Sciatic nerve (tissue), 2 donors: ENCODE measurements at places on chromosomes 6 and 20. TPM values are rescaled to one million over a fixed set of nuclear protein-coding genes. Genes with fewer than 3 reads are reported as not detected.

GRCh38 chr20:50672400-50673145 is 18.8 kb downstream of the RIPOR3 start:
- DNase-seq = no peak

PRSS16 gene
- 0.67 TPM for total RNA-seq

- DNase-seq = no peak
Observed at GRCh38 chr20:53296025-53296424, 297.6 kb downstream of the ZNF217 start.

- DNase-seq = no peak
Observed at GRCh38 chr6:89357390-89357789, 4.9 kb upstream of the UBE2J1 start.

- DNase-seq = no peak
Observed at GRCh38 chr6:142705054-142705453, 239.9 kb downstream of the HIVEP2 start.

- DNase-seq = no peak
Observed at GRCh38 chr6:167442245-167442644, 117.4 kb downstream of the TTLL2 start.

GJA10 gene
- not detected for total RNA-seq

DNA sequence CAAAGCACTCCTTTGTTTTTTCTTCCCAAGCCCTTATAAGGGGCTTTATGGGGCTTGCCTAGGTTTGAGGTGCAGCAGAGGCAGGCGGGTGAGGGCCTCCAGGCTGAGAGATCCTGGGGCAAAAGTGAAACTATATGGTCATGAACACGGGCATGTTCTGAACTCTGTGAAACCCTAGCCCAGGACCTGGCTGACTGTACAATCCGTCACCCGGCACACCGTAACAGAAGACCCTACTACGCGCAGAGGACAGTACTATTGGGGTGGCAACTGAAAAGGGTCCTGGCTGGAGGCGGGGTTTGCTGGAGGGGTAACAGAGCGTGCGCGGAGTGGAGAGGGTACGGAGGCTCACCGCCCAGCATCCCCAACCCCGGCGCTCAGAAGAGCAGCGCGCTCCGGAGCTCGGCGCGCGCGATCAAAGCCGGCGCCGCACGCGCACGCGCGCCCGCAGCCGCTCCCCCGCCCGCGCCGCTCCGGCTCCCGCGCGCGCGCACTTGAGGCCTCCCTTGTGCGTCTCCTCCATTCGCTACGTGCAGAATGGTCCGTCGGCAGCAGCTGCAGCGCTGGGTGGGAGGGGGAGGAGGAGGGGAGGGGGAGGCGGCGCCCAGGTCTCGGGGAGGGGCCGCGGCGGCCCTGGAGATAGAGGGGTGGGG is 54.2 kb downstream of the MRPL14 start:
- peak; percentile 95 for DNase-seq

GRCh38 chr6:80276861-80277260 is 170.4 kb downstream of the BCKDHB start:
- no peak for DNase-seq

- no peak for DNase-seq
Observed at GRCh38 chr6:15871276-15871675, 208.4 kb upstream of the DTNBP1 start.

LY6G5B gene
- 20.4 TPM for total RNA-seq

GRCh38 chr6:45494416-45495135 is 116.8 kb upstream of the SUPT3H start:
- no peak for DNase-seq

SLC17A2 gene
- total RNA-seq = not detected

DNA sequence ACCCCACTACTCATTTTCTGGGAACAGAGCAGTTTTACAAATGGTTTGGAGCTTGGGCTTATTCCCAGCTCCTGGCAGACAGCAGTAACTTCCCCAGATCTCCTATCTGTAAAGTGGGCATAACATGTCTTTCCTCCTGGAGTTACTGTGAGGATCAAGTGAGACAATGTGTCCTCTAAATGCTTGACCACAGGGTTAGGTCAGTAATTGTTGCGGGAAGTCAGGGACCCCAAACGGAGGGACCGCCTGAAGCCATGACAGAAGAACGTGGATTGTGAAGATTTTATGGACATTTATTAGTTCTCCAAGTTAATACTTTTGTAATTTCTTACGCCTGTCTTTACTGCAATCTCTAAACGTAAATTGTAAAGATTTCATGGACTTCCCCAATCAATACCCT is 15.3 kb upstream of the ZNFX1 start:
- DNase-seq = no peak

- peak; percentile 60 for DNase-seq
Observed at GRCh38 chr6:135568379-135568778, 70.8 kb upstream of the AHI1 start.

DNA sequence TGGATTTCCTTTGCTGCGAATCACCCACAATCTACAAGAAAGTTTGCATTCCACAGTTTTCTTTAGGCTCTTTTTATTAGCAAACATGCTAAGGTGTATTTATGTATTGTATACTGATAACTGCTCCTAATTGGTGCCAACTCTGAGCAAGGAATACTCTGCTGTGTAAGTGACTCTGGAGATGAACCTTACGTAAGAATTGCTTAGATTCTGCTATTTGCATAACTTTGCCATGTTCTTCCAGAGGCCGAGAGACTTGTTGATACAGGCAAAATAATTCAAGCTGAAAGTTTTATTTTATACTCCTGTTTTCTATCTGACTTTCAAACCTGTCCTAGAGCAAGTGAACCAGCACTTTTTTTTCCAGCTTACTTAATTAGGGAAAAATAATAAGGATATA is 461.3 kb downstream of the GJA1 start:
- no peak for DNase-seq

TENT5A gene
- total RNA-seq = 24.2 TPM

- DNase-seq = no peak
Observed at GRCh38 chr6:40714143-40714542, 127.0 kb upstream of the LRFN2 start.

DNA sequence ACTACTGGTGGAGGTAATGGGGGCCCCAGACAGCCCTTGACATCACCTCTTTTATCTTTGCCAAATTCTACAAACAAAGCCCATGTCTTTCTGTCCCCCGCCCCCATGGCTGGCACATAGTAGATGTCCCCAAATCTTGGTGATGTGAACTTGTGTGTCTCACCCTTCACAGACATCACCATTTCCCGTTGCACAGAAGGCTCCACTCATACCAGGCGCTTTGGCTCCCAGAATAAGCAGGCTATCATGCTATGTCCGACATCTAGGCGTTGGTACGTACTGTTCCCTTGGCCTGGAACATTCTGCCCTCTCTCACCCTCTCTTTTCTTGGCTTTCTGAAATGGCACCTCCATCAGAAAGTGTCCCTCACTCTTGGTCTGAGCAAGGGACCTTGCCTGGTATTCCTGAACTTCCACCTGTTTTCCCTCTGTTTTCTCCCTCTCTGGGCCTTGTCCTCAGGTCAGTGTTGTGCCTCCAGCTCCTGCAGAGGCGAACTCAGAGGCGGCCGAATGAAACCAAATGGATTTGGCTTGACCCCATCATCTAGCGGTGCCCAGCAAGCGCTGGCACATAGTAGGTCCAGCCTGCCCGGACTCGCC is 968 bp upstream of the CCN5 start:
- DNase-seq = no peak

SYNDIG1 gene
- total RNA-seq = 17.9 TPM

DNA sequence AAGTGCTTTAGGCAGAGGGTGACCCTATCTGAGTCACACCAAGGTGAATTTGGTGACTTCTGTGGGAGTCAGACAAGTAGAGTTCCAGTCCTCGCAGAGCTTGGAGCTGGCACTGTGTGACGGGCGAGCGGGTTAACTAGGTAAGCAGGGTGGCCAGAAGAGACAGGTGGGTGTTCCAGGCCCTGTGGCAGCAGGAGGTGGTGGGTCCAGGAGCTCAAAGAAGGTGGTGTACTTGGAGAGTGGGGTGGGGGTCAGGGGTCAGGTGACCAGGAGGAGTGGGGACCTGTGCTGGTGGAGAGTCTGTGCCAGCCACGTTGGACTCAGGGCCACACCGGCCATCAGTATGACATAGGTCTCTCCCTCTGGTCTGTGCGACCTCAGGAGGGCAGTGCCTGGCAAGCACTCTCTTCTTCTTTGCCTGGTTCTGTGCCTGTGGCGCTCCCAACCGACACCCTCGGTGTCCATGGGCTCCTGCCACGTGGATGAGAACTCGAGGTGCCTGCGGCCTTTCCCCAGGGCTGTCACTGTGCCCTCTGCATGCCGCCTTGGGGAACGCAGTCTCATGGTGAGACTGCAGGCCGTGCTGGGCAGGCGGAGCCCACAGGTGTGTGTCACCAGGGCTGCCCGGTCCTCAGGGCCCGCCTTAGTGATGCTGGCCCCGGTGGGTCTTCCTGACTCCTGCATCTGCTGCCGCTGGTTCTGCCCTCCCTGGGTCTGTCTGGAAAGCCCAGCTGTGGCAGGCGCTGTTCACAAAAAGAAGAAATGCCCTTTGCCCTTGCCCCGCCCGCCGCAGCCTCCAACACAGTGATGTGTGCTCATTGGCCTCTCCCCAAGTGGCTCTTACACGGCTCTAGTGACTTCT is 1.6 kb downstream of the MRGBP start:
- no peak for DNase-seq

THBS2 gene
- 104 TPM for total RNA-seq

DNA sequence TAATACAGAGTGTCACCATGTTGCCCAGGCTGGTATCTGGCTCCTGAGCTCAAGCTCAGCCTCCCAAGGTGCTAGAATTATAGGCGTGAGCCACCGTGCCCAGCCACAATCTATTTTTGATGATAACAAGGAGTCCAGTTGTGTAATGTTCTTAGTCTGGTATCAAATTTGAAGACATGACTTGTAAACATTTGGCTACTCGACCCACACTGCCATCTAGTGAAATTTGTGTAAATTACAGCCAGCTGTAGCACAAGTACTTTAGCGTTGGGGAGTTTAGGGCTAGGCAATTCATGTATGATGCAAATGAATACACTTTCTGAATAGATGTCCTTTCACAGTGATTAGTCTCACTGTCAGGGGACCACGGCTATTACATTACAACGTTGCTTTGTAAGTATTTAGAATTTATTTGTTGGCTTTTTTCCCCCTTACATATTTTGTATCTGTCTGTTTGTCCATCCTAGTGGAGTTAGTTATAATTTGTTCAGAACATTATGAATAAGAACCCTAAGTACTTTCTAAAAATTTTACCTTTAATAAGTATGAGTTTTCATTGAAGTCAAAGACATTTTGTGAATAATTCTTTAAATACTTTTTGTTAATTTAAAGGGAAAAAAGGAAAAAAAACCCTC is 139.7 kb downstream of the PRDM13 start:
- DNase-seq = no peak

CST5 gene
- not detected for total RNA-seq

DNA sequence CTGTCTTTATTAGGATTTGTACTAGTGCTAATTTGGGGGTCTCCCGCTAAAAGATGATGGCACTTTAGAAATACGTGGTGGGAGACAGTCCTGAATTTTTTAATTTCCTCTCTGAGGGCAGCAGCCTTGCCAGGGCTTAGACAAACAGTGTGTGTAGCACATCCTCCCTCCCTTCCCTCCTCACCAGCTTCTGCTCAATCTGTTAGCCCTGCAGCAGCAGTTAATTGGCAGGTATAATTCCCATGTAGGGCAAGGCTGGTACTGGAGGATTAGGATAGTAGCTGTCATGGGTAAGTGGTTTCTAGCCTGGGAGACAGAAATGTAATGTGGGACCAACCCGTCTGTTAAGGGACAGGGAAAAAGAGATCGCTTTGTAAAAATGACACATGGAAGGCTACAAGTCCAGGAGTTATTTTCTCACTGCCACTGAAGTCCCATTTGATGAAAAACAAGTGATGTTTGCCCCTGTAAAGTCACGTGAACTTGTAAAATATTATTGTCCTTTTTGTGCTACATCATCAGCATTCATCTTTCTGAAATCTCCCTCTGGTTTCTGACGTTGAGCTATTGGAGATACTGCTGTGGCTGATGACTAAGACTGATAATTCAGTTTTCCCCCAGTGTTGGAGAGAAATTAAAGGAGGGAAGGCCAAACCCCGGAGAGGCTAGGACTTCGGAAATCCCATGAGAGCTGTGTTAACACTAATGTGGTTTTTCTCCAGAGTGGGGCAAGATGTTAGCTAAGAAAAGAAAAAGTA is 40.6 kb downstream of the CTNNBL1 start:
- no peak for DNase-seq

GRCh38 chr6:74971633-74972032 is 234.2 kb downstream of the COL12A1 start:
- no peak for DNase-seq

- no peak for DNase-seq
Observed at GRCh38 chr20:15440049-15440820, 1102.8 kb upstream of the FLRT3 start.

OOEP gene
- not detected for total RNA-seq

DNA sequence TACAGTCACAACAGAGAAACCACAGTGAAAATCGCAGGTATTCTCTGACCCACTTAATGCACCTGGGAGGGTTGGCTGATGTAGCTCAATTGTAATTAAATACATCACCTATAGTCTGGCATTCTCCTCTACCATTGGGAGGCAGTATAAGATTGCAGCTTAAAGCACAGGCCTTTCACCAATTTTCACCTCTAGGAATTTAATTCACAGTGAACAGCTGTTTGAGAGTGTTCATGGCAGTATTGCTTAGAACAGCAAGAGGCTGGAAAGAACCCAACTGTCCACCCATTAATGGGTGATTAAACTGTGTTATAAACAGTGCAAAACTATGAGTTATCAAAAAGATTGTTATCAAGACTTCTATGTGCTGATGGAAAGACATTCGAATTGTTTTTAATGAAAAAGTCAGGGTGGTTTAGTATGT is 2.0 kb downstream of the EDEM2 start:
- DNase-seq = no peak

DNA sequence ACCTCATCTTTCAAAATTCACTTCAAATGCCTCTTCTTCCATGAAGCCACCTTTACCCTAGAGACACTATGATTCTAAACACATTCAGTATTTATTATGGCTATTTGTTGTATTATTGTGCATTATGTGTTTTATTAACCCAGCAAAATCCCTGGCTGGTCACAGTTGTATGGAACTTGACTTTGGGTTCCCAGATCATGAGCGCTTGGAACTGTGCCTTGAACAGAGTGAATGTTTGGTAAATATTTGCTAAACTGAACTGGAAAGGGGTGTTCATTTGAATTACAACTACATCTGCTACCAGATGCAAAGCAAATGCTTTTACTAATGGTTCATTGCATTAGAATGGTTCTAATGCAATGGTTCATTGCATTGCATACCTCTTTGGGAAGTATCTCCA is 259.8 kb downstream of the PKHD1 start:
- no peak for DNase-seq

GRCh38 chr6:130743175-130743574 is 84.0 kb upstream of the SMLR1 start:
- DNase-seq = no peak

- DNase-seq = no peak
Observed at GRCh38 chr20:35027301-35027700, 65.3 kb downstream of the TRPC4AP start.

- no peak for DNase-seq
Observed at GRCh38 chr6:83051377-83052172, 14.1 kb downstream of the UBE3D start.
